MV-4-11 (cell line): ENCODE measurements at places on chromosomes 4 and X.

GRCh38 chrX:66634272-66634671, 4.6 kb downstream of the EDA2R start:
- DNase-seq = no peak

GRCh38 chr4:174362340-174362739, 78.6 kb downstream of the CEP44 start:
- DNase-seq = no peak

DNA sequence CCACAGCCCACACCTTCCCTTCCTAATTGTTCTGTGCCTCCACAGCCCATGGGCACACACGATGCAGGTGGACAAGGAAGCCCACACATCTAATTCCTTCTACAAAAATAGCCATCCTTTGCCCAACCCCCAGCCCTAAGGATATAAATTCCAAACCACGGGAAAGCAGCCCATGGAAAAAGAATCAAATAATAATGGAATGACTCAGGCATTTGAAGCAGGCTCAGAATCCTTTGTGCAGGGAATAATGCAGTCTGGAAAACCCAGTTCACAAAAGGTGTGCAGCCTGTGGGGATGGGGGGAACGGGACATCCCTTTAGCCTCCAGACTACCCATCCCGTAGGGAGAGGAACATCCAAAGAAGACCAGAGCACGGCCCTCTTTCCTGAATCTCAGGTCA, 342.3 kb upstream of the GALNT7 start:
- no peak for DNase-seq

DNA sequence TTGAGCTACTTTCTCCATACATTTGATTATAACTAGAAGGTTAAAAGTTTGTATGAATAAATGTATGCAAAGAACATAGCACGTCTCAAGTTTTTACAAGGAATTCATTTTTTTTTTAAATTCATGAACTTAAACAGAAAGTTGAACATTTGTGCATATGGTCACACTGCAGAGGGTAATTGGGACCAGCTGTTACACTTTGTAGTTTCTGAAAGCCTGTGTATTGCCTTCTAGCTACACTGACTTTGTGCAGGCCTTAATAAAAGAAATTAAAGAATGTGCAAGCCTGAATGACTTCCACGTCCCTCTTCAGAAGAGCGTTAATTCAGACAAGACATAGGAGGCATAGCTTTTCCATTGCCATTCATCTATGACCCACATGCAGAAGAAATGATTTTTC, 153.1 kb upstream of the PCDH18 start:
- DNase-seq = no peak

- peak; percentile 3 for DNase-seq
Observed at GRCh38 chr4:184237612-184238011, 19.9 kb upstream of the ENPP6 start.

GRCh38 chr4:184514121-184514988, 40.0 kb upstream of the IRF2 start:
- DNase-seq = peak; percentile 93

DNA sequence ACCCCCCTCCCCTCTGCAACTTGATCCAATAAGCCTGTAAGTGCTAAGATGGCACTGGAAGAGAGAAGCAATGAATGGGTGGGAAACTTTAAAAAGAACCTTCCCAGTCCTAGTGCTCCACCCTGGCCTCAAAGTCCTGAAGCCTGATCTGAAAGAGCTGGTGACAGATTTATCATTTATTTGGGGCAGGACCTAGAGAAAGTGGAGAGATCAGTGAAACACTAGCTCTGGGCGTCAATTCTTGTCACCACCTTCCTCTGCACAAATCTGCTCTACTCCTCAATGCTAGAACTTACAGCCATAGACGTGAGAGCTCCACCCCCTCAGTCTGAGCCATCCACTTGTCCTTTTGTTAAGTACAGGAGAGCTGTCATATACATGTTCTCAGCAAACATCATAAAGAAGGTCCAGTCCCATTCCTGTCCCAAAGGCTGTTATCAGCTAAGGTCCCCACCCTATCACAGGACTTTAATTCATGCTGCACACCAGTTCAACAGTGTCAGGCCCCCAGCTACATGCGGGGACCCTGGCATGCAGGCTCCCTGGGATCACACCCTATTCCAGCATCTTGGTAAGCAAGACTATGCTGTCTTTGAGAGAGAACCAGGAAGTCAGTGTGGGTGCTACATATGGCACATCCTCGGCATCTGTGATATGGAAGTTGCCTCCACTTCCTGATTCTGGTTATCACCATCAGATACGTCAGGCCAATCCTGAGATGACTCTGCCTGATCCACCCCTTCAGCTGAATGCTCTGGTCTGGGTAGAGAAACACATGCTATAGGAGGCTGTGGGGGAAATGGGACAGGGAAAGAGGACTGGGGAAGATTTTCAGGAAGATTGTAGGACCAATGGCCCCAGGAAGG, 2.3 kb downstream of the P2RY4 start:
- DNase-seq = no peak

- no peak for DNase-seq
Observed at GRCh38 chr4:149062997-149063396, 620.8 kb upstream of the NR3C2 start.

DNA sequence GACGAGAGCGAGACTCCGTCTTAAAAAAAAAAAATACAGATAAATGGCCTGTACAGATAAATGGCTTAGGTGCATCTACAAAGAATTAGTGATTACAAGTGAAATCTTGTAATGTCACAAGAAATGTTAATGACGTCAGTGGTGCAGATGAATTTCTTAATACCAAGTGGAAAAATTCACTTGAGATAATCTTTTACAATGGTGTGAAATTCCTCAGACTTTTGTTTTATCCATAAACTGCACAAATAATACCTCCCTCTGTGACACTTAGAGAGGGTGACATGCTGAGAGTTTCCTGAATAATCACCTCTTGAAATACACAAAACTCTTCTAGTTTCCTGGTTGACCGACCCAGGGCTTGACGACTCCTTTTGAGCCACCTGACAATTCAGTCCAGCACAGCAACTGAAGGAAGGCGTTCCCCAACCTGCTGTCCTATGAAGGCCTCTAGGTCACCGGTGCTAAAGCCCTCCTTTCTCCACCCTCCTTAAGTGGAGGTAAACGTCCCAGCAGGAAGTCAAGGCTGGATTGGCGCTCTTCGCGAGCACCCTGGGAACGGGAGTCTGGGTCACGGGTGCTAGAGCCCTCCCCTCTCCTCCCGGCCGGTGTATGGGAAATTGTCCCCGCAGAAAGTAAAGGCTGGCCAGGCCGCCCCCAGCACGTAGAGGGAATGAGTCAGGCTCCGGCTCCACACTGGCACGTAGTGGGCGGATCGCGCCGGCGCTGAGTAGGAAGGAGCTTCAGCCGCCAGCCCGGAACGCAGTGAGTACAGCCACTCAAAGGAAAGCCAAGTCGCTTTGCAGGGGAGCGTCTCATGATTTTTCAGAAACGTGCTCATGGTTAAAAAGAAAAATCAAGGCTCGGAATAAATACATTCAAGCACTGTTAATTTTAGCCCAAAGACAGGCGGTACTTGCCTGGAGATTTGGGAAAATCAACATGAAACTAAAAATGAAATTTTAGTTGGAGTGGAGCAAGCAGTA, at the start of gene TMEM144:
TSS of gene TMEM144 (plus strand) at position 662 of the 983 bp plus-strand sequence. CDS start 2,182 bp downstream, outside the sequence.
- peak; percentile 80 for DNase-seq

GRCh38 chr4:19349416-19349815, 902.3 kb upstream of the SLIT2 start:
- DNase-seq = no peak

DNA sequence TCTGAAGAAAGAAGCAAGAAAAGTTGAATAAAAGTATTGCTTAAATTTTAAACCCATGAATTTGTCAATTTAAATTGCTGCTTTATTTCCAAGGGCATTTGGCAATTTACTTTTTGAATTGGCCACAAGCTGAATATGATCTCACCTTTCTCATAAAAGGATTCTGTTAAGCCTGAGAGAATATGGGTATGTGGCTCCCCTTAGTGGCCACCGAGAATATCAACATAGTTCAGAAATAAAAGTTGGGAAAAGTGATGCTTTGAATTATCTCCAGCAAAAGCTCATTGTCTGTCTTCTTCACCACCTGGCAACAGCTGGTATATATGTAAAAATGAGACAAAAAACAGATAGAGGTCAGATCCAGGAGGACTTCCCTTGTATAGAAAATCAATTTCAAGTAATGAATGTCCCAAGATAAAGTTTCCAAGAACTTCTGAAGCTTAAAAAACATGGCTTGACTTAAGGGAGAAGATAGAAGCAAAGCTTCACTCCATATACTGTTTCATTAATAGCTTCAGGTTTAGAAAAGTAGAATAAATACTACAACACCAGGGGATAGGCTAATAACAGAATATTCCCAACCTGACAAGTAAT, 290.7 kb upstream of the FAM241A start:
- DNase-seq = peak; percentile 22

GRCh38 chr4:108072300-108072699, 82.6 kb downstream of the HADH start:
- DNase-seq = no peak

DNA sequence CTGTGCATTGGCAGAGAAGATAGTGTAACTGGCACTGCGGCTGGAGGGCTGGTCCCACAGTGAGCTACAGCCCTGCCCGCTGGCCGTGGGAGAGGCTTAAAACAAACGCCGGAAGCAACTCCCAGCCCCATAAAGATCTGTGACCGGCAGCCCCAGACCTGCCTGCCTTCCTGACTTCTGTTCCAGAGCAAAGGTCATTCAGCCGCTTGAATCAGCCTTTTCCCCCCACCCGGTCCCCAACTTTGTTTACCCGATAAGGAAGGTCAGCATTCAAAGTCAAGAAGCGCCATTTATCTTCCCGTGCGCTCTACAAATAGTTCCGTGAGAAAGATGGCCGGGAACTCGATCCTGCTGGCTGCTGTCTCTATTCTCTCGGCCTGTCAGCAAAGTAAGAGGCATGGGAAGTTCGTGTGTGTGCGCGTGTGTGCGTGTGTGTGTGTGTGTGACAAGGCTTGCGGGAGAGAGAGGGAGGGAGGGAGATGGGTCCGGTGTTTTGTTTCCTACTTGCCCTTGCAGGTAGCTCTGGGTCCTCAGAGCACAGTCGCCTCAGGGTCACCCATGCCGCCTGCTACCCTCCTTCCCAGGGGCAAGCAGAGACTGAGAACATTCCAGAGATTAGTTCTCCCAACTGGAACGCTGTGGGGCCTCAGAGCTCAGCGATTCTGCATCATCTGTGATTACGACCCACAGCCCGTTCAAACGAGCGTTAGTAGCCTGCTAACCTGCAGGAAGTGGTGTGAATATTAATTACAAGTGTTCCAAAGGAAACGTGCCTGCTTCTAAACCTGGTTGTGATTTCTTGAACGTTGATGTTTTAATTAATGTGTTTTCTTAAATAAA, at the start of gene MGST2:
TSS of gene MGST2 (plus strand) at position 130 of the 840 bp plus-strand sequence. CDS start at position 331, 201 bp downstream.
- DNase-seq = peak; percentile 76

DNA sequence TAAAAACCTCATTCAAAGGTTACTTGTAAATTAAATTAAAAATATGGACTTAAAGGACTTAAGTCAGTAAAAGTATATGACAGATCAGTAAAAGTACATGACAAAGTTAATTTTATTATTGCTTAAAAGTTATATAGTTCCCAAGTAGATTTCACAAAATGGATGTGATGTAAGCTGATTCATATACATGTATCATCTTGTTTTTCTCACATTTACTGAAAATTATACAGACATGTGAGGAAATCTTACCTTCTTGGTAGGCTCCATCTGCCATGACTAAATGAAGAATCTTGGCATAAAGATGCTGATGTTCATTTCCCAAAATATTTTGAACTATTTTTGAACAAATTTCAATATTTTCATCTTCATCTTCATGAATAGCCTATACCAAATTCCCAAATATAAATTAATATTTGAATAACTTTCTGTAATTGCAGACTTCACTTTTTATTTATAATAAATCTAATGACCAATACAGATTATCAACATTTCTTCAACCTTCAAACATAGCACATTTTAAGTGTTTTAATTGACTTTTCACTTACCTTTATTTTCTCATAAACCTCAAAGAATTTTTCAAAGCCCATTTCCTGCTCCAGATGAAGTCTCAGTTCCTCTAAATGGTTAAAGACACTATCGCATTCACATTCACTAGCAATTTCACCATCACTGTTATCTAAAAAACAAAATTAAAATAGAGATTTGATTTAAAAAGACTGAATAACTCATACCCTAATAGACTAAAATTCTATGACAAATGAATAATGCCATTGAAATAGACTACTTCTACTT, 129.4 kb upstream of the SH3RF1 start:
- peak; percentile 66 for DNase-seq

DNA sequence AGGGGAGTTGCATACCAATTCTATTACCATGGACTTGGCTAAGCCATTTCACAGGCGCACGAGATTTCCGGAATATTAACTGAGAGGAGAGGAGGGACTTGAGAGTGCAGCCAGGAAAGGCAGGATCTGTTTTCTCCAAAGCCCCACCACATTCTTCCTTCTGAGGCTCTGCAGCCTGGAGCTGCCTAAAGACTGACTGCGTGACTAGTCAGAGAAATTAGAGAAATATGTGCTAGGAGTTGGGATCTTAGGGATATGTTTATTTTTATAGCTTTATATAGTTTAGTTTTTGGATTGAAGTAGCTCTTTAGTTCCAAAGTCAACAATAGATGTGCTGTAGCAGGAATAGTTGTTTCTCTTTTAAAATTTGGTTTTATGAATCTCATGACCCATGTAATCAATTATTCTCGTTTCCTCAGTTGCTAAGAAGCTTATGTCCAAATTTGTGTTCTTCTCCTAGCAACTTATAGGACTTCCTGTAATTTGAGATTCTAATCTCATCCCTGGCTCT, 300.1 kb upstream of the DDX53 start:
- DNase-seq = no peak
